ENCODE measurements at places on chromosomes 13 and 19.

DNA sequence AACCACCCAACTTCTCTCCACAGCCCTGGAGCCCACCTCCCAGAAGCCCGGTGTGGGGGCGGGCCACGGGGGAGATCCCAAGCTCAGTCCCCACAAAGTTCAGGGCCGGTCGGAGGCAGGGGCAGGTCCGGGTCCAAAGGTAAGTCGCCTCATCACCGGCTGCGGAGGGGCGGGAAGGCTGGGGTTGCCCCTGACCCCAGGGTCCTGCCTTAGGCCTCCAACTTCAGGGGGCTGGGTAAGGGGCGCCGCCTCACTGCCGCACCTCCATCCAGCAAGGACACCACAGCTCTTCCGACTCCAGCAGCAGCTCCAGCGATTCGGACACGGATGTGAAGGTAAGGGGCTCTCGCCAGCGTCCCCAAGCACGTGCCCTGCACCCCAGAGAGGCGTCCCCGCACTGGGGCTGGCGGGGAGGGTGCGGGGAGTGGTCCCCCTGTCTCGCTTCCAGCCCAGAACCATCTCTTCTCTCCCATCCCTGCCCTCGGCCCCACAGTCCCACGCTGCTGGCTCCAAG is 358 bp downstream of the C19orf33 start:
- DNase-seq = no peak

GRCh38 chr19:6057651-6058517 is 52.4 kb downstream of the RFX2 start:
- DNase-seq = no peak

- no peak for DNase-seq
These were observed 13.7 kb downstream of the ZBTB7A start for GRCh38 chr19:4052993-4053422.

- DNase-seq = no peak
These were observed 11.7 kb upstream of the FAM216B start for GRCh38 chr13:42769650-42770049.

GRCh38 chr13:94798738-94799137 is 86.4 kb upstream of the SOX21 start:
- no peak for DNase-seq

Measured in CD4-positive, alpha-beta T cell treated with Interleukin-21 for 1 hour (primary cell).